CMK (cell line): ENCODE measurements at places on chromosomes 16 and 17.

DNA sequence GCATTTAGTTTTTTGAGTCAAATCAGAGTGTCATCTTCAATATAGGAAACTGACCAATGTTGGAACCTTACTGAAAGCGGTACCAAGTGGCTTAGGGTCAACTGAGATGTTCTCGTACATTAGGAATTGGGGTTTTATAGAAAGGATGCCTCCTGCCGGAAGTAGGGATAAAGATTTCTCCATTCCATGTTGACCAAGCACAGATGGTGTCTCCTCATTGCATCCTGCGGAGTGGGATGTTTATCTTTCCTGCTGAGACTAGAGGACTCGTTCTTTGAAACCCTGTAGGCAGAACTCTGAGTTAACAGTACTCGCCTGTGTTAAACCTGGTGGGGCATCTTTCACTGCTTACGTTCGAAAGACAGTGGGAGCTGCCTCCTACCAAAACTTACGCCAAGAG is 1.4 kb downstream of the SHISA6 start:
- no peak for DNase-seq

- no peak for DNase-seq
Measured at GRCh38 chr16:72203401-72203800, 31.4 kb upstream of the PMFBP1 start.

DNA sequence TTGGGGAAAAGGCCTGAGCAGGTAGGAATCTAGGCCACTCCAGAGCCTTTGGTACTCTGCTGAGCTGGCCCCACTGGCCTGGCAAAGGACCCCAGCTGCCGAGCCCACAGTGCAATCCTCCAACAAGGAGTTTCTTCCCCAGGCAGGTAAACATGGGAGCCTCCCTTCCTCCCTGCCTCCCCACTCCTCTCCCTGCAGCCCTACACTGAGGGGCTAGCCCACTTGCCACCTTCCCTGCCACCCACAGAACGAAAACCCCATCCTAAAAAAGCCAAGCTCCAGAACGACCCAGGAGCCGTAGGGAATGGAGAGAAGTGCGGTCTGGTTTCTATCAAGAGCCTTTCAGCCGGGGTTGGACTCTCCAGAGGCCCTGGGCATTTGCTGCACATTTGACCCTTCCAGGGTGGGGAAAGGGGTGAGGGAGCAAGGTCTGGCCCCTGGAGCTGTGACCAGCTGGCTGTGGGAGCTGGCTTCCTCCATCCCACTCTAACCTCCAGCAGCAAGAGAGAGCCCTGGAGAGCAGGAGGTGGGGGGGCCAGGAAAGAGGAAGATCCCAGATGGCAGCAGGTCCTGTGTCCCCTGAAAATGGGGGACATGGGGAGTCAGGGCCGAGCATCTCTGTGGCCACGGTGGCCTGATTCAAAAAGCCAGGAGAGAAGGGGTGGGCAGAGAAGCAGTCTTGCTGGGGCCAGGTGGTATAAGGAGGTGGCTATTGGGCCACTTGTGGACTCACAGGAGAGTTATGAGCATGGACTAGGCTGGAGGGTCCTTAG is 1.3 kb downstream of the HID1 start:
- DNase-seq: no peak

- DNase-seq: no peak
Measured at GRCh38 chr16:719815-720446, 1.0 kb upstream of the ANTKMT start.

- DNase-seq: no peak
Measured at GRCh38 chr16:12176051-12176450, 199.5 kb downstream of the SNX29 start.
